HuH-7.5 (cell line): ENCODE measurements at places on chromosomes 12 and 14.

DNA sequence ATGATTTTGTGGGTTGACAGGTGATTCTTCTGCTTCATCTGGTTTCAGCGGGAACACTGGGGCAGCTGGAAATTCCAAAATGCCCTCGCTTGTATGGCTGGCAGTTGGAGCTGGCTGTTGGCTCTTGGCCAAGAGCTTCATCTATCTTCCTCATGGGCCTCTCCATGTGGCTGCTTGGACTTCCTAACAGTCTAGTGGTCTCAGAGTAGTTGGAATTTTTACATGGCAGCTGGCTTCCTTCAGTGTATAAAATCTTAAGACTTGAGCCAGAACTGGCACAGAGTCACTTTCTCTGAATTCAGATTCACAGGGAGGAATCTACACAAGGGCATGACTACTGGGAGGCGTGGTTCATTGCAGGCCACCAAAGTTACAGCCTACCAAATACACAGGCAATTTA is 204.9 kb upstream of the RMST start:
- DNase-seq: no peak

GRCh38 chr14:55127460-55127951 is 1.5 kb upstream of the LGALS3 start:
- DNase-seq: no peak

GRCh38 chr12:131947482-131948027 is 2.2 kb upstream of the EP400 start:
- DNase-seq: no peak

DNA sequence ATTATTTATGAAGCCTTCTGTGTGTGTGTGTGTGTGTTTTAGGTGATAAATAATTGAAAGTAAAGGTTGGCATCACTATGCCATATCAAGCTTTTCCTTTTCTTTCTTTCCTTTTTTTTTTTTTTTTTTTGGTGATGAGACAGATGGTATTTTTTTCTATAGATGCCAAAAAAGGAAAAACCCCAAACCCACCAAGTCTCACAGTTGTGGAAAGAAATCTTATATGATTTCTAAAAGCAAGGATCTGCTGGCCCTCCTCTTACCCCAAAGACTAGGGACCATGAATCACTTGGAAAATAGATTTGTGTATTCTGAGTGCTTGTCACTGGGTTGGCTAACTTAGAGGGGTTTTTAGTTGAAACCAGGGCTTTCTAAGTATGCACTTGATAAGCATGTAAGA is 181.3 kb downstream of the TMEM117 start:
- DNase-seq: no peak

- DNase-seq: no peak
These were observed 55.0 kb downstream of the EMP1 start for GRCh38 chr12:13251521-13251920.

GRCh38 chr12:94805749-94806529 is 155.6 kb upstream of the TMCC3 start:
- DNase-seq: no peak

DNA sequence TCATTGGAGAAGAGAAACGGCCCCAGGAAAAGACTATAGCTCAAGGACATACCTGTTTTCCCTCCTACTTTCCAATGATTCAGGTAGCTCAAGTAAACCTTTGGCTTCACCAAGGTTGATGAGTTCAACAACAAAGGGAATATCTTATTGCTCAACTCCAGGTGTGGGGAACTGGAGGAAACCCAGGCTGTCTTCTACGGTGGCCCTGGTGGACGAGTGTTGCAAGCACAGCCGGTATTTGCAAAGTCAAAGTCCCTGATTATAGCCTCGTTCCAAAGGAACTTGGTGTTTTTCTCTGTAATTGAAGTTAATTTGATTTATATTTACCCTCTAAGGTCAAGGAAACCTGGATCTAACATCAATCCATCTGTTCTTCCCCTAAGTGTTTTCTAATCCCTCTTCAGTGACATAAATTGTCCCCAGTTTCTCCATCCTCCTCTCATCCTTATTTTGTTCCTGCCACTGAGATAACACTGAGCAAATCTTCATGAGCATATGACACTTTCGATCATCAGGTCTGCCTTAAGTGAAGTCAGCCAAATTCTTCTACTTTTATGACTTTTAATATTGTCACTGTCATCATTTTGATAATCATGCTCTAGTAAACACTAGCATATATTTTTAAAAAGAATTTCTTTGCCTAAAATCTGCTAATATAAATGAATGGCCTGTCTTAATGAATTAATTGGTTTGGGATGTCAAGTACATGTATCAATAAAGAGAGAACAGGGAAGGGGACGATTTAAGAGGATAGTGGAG is 174.6 kb upstream of the TBX3 start:
- peak; percentile 48 for DNase-seq

- DNase-seq: no peak
These were observed 881 bp upstream of the PUS1 start for GRCh38 chr12:131928080-131928710.

- DNase-seq: no peak
These were observed 262.0 kb upstream of the TMPO start for GRCh38 chr12:98253207-98254037.

DNA sequence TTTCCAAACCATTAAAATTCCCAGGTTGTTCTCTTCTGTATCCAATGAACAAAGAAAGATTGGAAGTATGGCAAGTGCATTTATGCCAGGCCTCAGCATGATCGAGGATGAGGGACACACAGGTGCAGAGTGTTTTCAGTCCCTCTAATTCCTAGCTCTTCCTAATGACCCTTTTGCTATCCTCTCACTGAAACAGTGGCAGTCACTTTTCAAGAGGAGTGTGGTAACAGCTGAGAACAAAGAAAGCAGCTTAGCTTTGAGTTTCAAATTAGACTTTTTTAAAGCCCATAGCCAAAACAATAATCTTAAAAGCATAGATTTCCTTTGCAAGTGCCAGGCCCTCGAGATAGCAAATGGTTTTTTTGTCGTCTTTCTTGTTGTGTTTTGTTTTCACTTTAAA is 110.8 kb downstream of the KCNH5 start:
- DNase-seq: no peak

DNA sequence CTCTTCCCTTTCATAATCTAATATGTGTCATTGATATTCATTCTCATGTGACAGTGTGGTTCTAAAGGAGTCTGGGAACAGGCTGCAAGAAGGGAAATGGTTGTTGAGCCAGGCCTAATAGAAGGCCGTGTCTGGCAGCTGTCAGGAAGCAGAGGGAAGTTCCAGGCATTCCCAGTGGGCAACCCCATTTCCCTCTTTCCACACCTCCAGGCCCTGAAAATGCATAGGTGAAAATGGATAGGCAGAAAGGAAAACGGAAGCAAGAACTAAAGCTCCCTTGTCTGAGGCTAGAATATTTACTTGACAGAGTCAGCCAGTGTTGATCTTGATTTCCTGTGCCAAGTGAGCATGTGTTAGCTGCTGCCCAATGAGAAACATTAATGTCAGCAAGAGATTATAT is 97.7 kb downstream of the PPM1A start:
- DNase-seq: no peak

DNA sequence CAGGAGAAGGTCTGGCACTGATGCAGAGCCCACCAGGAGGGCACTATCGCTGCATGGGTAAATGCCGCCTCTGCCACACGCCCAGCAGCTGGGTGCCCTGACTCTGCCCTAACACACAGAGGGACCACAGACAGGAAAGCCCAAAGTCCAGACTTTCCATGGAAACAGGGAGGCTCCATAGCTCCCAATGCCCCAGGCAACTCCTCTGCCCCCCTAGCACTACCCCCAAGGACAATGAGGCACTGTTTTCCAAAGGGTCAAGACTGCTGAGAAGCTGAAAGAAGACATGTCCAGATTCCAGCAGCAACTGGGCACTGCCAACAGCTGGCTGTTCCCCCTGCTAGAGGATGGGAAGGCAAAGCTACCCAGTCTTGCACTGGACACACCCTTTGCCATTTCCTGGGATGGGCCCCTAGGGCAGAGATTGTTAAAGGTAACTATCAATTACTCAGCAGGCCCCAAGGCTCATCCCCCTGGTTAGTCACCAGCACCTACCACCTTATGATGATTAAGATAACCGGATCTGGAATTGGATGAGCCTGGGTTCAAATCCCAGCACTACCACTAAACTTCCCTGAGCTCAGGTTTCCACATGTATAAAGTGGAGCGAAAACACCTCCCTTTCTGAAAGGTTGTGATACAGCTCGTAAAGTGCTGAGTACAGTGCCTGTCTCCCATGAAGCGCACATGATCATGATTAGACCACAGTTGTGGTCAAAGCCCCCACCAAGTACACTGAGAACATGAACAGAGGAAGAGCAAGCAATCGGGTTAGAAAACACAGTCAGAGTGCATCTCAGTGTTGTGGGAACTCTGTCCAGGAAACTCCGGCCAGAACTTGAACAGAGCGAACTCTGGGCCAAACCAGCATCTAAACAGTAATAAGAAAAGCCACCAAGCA is 3.3 kb downstream of the PXN start:
- no peak for DNase-seq

- no peak for DNase-seq
These were observed 18.6 kb upstream of the ABCD2 start for GRCh38 chr12:39638178-39638577.

- DNase-seq: no peak
These were observed 184.7 kb downstream of the SRGAP1 start for GRCh38 chr12:64029013-64029857.

DNA sequence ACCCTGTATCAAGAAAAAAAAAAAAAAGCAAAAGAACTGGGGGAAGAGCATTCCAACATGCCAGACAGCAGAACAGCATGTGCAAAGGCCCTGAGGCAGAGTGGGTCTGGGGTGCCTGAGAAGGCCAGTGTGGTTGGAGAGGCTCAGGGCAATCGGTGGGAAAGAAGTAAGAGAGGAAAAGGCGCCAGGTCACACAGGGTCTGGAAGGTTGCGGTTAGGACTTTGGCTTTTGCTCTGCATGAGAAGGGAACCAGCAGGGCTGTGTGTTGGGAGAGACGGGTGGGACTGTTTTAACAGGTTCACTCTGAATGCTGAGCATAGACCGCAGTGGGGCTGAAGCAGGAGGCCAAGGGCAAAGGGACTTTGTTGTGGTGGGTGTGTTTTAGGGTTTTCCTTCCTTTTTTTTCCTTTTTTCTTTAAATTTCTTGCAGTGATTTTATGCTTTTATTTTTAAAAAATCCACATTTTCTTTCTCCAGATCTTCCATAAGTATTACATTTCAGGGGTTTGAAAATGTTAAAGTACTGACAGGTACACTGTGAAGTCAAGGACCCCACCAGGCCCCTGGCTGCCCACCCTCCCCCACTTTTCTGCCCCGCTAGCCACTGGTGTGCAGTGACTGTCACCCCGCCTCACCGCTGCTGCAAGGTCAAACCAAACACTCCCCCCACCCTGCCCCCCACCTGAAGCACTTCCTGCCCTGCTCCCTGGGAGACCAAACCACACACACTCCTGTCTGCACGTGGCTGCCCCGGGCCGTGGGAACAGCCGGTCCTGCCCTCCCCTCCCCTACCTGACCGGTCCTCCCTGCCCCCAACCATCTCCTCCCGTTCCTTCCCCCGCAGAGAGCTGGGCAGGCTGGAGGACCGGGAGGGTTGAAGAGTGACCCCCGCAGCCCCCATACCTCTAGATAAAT is 30.0 kb downstream of the DTX1 start:
- DNase-seq: no peak

- no peak for DNase-seq
These were observed 92.7 kb downstream of the B4GALNT3 start for GRCh38 chr12:552466-552865.

GRCh38 chr12:121241156-121241970 is 31.4 kb downstream of the P2RX4 start:
- DNase-seq: no peak

GRCh38 chr14:69812711-69813110 is 15.7 kb upstream of the SLC10A1 start:
- DNase-seq: no peak

- DNase-seq: no peak
These were observed 82.8 kb downstream of the SLC25A47 start for GRCh38 chr14:100405760-100406455.

DNA sequence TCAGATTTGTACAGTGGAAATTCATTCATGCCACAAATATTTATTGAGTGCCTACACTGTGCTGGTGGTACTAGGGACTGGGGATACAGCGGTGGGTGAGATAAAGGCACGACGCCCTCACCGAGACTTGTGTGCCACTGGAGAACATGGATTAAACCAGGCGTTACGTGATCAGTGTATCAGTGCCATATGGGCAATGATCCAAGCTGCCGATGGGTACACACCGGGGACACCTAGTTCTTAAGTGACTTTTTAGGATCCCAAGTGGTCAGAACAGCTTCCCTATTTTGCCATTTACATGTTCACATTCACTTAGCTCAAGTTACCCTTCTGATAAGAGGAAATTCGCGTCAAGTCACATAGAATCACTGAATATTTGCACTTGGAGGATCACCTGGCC is 236.7 kb downstream of the CACNA1C start:
- DNase-seq: no peak

GRCh38 chr12:95304673-95305198 is 87.1 kb downstream of the VEZT start:
- no peak for DNase-seq

GRCh38 chr14:76109087-76109880 is 42.4 kb upstream of the GPATCH2L start:
- DNase-seq: peak; percentile 34

DNA sequence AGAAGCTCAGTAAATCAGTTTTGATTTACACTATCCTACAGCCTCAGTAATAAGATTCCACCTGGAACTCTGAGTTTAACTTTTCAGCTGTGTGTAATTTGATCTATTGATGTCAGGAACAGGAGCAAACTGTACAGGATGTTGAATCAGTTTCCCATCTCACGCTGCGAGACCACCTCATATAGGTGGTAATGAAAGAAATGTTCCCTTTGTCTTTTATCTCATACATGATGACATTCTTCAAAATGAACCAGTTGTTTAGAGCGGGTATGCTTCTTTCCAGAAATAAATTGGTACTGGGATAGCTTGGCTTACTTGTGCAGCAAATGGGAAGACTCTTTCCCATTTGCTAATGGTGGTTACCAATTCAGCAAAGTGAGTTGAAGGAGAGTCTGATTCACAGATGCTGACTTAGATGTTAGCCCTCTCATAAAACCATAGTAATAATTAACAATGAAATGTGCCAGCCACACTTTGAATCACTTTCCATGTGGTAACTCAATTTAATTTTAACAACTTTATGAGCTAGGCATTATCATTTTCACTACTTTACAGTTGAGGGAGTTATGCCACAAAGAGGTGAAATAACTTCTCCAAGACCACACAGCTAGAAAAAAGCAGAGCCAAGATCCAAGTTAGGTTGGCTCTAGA is 251.5 kb downstream of the PAWR start:
- no peak for DNase-seq

DNA sequence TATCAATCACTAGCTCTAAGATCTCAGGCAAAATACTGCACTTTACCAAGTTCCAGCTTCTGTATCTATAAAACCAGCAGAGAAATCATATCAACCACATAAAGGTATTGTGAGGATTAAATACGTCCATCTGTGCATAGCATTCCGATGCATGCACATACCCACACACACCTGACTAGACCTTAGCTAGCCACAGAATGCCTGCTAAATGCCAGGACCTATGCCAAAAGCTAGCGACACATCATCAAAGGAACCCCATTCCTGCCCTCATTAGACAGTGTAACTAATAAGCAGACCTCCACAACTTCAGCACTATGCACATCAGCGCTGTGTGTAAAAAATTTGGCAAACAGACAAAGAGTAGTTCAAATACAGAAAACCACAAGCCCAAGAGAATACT is 185.2 kb downstream of the SLC2A13 start:
- DNase-seq: no peak

- no peak for DNase-seq
These were observed 378.1 kb downstream of the ALG10 start for GRCh38 chr12:34400411-34400881.

- no peak for DNase-seq
These were observed 8.0 kb downstream of the KMT2D start for GRCh38 chr12:49052451-49053208.
